HS-27A (cell line): ENCODE measurements at places on chromosomes 16 and 17.

DNA sequence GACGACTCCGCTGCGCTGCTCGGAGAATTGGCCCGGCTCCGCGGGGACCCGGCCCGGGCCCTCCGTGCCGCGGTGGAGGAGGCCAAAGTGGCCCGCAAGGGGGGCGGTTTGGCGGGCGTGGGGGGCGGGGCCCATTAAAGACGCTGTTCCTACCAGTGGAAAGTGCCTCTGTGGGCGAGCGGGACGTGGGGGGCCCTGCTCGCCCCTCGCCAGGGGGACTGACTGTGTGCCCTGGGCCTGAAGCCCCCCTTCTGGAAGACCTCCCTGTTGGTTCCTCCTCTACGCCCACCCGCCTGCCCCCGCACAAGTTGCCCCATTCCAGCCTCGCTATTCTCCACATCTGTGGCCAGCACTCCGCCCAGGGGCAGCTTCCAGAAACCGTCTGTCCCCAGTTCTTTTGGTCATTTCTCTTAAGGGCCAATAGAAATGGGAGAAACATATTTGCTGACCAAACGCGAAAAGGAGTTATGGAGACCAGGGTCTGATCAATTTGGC lies 1.9 kb upstream of the FGF11 start:
- DNase-seq, result no peak

DNA sequence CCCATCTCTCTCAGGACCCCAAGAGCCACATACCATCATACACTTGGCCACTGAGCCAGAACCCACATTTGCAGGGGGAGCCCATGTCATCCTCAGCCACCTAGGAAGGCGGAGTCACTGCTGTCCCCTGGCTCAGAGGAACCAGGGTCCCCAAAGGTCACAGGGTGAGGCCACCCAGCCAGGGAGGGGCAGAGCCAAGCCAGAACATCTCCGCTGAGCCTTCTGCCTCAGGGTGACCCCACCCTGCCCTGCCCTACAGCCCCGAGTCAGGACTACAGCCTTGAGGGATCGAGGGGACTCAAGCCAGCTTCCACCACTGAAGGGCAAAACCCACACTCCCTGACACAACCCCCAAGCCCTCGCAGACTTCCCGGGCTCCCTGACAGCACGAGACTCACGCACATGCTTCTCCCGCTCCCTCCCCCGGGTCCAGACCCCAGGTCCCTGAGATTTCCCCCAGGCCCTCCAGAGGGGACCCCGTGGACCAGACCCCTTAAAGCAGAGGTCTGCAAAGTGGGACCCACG lies 17.4 kb downstream of the PIEZO1 start:
- DNase-seq, result no peak

GRCh38 chr16:47229053-47230050 lies 85.6 kb upstream of the NETO2 start:
- DNase-seq, result no peak

- DNase-seq, result no peak
Measured at GRCh38 chr17:47822785-47823184, 1.2 kb upstream of the OSBPL7 start.

GRCh38 chr17:80253631-80254395 lies 6.8 kb upstream of the RNF213 start:
- DNase-seq, result no peak

- DNase-seq, result no peak
Measured at GRCh38 chr17:75060434-75061054, 13.5 kb downstream of the KCTD2 start.

DNA sequence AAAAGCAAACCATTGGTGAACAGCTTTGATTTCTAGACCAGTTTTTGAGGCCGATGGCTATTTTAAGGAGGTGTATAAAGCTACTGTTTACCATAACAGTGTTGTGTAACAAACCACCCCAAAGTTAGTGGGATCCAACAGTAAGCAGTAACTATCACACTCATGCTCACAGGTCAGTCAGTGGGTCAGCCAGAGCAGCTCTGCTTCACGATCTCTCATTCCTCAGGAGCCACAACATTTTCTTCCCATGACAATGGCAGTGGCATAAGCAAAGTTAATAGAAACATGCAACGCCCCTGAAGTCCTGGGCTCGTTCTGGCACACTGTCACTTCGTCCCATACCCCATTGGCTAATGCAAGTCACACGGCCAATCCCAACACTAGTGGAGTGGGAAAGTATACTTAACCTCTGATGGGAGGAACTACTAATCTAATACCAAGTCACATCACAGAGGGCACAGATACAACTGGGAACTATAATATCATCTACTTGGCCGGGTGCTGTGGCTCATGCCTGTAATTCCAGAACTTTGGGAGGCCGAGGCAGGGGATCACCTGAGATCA lies 28.0 kb upstream of the B4GALNT2 start:
- DNase-seq, result no peak

DNA sequence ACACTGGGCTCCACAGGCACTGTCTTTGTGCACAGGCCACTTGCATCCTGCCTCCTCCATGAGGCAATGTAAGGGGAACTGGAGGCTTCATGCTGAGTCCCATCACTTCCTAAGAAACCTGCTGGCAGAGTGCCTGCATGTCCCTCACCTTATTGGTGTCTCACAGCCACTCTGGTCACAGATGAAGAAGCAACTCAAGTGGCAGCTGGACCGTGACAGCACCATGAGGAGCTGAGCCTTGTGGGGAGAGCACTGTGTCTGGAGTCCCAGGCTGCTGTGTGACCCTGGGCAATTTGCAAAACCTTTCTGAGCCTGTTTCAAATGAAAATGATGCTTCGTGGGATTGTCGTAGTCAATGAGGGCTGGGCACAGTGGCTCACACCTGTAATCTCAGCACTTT lies 19.5 kb downstream of the ANKRD40 start:
- DNase-seq, result no peak

DNA sequence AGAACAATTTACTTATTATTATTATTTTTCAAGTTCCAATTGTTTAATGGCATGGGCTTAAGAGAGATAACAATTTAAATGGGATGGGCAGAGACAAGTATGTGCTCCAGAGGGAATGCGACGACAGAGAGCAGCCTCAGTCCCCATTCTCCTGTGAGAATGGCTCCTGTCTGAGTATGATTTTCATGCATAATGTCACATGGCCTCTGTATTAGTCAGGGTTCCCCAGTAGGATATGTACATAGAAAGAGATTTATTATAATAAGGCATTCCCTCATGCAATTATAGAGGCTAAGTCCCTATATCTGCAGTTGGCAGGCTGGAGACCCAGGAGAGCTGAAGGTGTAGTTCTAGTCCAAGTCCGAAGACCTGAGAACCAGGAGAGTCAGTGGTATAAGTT lies 22.9 kb upstream of the NKD1 start:
- no peak for DNase-seq

GRCh38 chr17:55641676-55642081 lies 81.0 kb downstream of the TMEM100 start:
- peak; percentile 15 for DNase-seq

- no peak for DNase-seq
Measured at GRCh38 chr17:7588553-7589203, 1.2 kb downstream of the SOX15 start.

DNA sequence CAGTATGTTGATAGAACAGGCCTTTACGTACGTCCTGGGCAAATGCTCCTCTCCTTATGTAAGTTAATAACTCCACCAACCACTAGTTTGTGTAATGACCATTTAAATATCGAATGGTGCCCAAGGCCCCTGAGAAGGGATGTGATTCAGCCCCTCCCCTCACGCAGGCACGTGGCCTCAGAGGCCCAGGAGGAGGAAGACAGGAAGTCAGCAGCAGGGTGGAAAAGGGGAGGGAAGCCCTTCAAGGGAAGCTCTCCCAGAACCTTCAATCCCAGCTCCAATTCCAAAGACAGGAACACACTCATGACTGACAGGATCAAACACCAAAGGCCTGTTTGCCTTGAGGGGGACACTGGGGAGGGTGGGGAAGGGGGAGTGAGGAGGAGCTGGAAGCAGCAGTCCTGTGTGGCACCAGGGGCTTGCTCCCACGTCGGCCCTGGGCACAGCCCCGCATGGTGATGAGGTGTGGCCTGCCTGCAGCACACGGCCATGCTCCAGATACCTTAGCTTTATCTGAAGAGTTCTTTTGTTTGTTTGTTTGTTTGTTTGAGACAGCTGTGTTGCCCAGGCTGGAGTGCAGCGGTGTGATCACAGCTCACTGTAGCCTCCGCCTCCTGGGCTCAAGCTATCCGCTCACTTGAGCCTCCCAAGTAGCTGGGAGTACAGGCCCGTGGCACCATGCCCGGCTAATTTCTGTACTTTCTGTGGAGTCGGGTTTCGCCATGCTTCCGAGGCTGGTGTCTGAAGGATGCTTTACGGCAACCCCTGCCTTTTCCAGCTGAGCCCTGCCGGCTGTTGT lies 105.0 kb downstream of the ZNF778 start:
- DNase-seq, result no peak

- no peak for DNase-seq
Measured at GRCh38 chr16:23998771-23999170, 163.0 kb downstream of the PRKCB start.

- no peak for DNase-seq
Measured at GRCh38 chr17:32341141-32341856, 674 bp downstream of the C17orf75 start.

GRCh38 chr16:23607726-23608125 lies 11.6 kb upstream of the NDUFAB1 start:
- DNase-seq, result no peak
